Posterior vena cava (tissue), 2 donors: ENCODE measurements at places on chromosomes 16 and 17. TPM values are rescaled to one million over a fixed set of nuclear protein-coding genes. Genes with fewer than 3 reads are reported as not detected.

The TLCD1 gene
- total RNA-seq: 3.1 TPM

- no peak for DNase-seq
Measured at GRCh38 chr17:80034791-80035686, 633 bp downstream of the TBC1D16 start.

GRCh38 chr16:66551348-66551759, 1.0 kb upstream of the CKLF start:
- DNase-seq: no peak

- DNase-seq: no peak
Measured at GRCh38 chr17:75498726-75499213, 16.6 kb downstream of the CASKIN2 start.

DNA sequence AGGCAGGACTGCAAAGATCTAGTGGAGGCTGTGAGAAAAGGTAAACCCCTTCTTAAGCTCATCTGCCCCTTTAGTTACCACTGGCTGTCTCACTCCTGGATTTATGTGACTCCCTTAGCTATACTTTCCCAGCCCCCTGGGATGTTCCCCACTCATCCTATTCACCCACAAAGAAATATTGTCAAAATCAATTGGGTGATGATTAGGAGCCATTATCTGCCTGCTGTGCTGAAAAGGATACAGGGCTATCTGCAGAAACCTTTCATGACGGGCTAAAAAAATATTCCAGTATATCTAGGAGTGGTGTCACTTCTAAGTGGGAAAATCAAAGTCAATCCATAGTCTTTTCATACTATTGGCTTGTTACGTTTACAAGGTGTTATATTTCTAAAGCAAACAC, 8.0 kb upstream of the GNAO1 start:
- DNase-seq: no peak
